ENCODE measurements at places on chromosomes 5 and 9.

GRCh38 chr5:41406424-41406823, 104.0 kb downstream of the PLCXD3 start:
- no peak for DNase-seq

DNA sequence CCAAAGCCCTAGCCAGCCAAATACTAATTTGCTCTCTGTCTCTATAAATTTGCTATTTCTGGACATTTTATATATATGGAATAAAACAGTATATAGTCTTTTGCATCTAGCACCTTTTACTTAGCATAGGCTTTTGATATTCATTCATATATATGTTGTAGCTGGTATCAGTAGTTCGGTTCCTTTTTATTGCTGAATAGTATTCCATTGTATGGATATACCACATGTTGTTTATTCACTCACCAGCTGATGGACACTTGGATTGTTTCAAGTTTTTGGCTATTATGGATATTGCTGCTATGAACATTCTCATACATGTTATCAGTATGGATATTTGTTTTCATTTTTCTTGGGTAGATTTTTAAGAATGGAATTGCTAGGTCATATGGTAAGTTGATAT, 23.8 kb upstream of the KIAA1958 start:
- DNase-seq = no peak

GRCh38 chr9:113941056-113941455, 64.9 kb downstream of the ZNF618 start:
- DNase-seq = no peak

GRCh38 chr9:97769208-97769607, 72.1 kb upstream of the XPA start:
- DNase-seq = no peak

GRCh38 chr5:175207321-175208040, 236.5 kb downstream of the DRD1 start:
- peak; percentile 23 for DNase-seq

- DNase-seq = peak; percentile 86
These were observed 40.4 kb upstream of the SYNPO start for GRCh38 chr5:150599917-150600511.

GRCh38 chr5:86523718-86524117, 94.0 kb upstream of the COX7C start:
- no peak for DNase-seq

DNA sequence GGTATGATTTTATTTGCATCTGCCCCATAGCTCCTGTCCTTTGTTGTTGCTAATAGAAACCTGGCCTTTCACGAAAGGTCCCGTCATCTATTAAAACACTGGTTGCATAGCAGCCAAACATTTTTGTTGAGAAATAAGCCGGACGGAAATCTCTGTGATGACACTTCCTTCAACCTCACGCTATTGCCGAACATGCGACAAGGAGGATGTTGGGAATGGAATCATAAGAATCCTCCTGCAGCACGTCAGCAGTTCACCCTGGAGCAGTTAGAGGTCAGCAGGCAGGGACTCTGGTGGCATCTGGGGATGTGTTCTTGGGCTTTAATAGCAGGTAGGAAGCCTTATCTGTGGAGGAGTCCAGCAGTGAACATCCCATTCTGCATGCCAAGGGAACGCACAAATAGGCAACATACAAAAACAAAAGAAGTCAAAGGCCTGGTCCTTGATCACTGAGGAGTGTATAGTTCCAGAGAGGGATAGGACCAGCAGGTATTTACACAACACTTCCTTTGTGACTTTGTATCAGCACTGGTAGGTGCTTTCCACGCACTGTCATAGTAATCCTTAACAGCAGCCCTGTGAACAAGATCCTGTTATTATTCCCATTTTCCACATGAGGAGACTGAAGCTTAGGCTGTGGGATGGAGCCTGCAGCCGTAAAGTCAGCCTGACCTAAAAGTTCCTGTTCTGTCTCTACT, 33.4 kb downstream of the ARHGAP26 start:
- no peak for DNase-seq

GRCh38 chr9:14258156-14258555, 55.8 kb downstream of the NFIB start:
- no peak for DNase-seq

GRCh38 chr5:30749971-30750370, 443.5 kb upstream of the CDH6 start:
- DNase-seq = no peak

DNA sequence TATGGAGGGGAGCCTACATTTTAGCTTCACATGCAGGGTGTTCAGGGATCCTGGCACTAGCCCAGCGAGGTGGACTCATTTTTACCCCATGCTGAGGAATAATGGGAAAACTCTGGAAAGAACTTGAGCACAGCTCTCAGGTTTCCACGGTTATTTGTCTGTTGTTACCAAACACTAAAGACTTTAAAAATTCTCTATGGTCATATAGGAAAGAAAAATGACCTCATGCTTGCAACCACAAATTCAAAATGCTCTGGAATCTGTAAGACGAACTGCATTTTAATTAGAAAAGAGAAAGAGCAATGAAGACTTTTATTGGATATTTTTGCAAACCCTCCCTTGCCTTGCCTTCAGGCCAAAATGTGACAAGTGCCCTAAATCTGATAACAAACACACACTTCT, 606.9 kb downstream of the EBF1 start:
- no peak for DNase-seq

DNA sequence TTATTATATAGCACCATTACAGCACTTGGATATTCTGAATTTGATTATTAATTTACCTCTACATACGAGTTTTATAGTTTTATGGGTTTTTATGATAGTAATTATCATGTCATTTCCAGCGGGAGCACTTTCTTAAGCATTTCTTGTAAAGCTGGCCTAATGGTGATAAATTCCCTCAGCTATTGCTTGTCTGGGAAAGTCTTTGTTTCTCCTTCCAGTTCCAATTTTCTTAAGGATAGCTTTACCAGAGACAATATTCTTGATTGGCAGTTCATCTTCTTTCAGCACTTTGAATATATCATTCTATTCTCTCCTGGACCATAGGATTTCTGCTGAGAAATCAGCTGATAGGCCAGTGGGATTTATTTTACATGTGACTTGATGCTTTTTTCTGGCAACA, 505.4 kb downstream of the TMEM232 start:
- DNase-seq = no peak

- DNase-seq = no peak
These were observed 271.1 kb upstream of the MVB12B start for GRCh38 chr9:126055381-126055985.

DNA sequence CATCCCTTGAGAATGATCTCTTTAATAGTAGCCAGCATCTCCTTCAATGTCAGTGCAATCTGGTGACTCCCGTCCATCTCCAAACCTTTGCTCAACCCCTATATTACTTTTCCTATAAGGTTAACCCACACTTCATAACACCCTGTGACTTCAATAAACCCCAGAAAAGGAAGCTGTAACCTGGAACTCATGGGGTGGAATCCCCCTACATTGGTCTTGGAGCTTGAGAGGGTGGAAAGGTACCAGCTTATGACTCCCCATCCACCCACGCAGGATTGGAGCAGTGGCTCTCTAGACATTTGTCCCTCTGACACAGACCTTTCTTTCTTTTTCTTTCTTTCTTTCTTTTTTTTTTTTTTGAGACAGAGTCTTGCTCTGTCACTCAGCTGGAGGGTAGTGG, 54.7 kb upstream of the ZFR start:
- DNase-seq = no peak
